ENCODE measurements at places on chromosomes 5 and 9.
A peak's percentile ranks its signal among the peaks of the same experiment; 100 is the strongest.

GRCh38 chr5:157088342-157088990, 20.4 kb downstream of the HAVCR2 start:
- no peak for DNase-seq

DNA sequence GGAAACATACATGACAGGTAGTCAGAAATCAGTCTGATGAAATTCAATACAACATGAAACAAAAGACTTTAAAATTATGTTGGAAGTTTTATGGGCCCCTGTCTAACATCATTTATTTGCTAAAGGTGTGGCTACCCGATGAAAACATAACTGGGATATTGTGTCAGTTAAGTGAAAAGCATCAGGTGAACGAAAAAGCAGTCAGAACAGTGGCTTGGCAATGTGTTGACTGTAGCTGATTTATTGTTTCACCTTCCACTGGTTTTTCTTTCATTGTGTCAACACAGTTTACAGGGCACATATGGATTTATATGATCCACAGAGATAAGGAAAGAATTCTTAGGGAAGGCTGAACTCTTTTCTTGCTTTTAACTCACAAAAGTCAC, 429.6 kb upstream of the ZNF608 start:
- DNase-seq = no peak

- DNase-seq = no peak
These were observed 4.4 kb downstream of the TAS2R1 start for GRCh38 chr5:9625731-9626130.

GRCh38 chr9:109143881-109144562, 23.0 kb downstream of the FRRS1L start:
- no peak for DNase-seq

DNA sequence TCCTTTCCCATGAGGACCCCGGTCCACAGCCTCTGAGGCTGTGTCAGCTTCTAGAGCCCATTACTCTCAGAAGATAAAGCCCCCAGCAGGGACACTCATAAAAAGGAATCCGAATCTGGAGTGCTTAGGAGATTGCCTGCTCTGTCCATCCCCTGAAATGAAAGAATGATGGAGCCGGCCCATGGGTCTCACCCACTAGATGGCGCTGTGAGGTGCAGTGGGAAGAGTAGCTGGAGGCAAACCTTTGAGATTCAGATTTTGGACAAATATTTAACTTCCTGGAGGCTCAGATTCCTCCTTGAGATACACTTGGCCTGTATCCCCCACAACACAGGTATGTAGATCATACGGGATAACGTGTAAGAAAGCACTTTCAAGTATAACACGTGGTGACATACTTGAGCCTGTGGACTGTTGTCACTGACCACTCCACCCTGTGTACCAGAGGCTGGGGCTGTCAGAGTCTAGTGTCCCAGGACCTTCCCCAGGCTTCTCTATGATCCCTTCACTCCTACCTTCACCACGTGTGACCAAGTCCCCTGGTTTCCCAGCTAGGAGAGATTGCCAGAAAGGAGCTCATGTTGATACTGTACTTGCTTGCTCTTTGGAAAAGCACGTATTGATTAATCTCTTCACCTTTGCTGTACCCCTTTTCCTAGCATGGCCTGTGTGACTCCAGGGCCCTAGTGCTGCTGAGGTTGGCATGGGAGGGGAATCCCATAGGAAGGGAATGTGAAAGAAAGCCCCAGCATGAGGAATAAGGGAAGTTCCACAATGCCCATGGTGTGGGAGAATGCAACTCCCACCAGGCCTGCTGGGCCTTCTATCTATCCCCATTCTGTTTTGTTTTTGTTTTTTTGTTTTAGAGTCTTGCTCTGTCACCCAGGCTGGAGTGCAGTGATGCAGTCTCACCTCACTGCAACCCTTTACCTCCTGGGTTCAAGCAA, 32.1 kb downstream of the TRMO start:
- peak; percentile 48 for DNase-seq

- no peak for DNase-seq
These were observed 9.5 kb downstream of the ARSK start for GRCh38 chr5:95564450-95564849.

GRCh38 chr9:130454096-130454811, 9.5 kb downstream of the ASS1 start:
- DNase-seq = no peak

DNA sequence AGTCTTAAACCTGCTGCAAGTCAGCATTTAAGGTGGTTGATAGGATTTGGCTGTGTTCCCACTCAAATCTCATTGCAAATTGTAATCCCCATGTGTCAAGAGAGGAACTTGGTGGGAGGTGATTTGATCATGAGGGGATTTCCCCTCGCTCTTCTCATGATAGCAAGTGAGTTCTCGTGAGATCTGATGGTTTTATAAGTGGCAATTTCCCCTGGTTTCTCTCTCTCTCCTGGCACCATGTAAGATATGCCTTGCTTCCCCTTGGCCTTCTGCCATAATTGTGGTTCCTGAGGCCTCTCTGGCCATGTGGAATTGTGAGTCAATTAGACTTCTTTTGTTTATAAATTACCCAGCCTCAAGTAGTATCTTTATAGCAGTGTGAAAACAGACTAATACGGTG, 84.3 kb upstream of the SMC2 start:
- DNase-seq = no peak

GRCh38 chr5:92836855-92837755, 743.9 kb downstream of the NR2F1-AS1 start:
- DNase-seq = no peak

DNA sequence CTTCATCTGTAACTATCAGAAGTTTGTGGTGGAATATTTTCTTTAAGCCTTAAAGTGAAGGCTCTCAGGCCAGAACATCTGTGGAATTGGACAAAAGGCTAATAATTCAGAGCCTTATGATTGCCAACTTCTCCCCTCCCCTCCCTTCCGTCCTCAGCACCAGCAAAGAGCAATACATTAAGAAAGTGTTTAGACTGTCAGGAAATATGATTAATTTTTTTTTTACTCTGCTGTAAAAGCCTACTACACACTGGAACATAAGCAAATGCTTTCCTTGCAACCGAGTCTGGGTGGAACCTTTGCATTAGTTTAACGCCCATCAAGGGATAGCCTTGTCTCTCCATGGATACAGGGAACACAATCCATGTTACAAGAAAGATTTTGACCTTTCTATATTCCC, 110.3 kb upstream of the TARS1 start:
- no peak for DNase-seq

- DNase-seq = peak; percentile 19
These were observed at the start of gene WNK2 for GRCh38 chr9:93183663-93184431. TSS of gene WNK2 (plus strand) at chr9:93184139. CDS start at chr9:93184930, 791 bp downstream.

GRCh38 chr5:115806986-115807653, 9.3 kb downstream of the CDO1 start:
- DNase-seq = no peak

- DNase-seq = no peak
These were observed 493.4 kb upstream of the TUSC1 start for GRCh38 chr9:26171691-26172090.

- no peak for DNase-seq
These were observed 352.0 kb downstream of the KCTD16 start for GRCh38 chr5:144522698-144523097.
